Germinal center (tissue), 1 donor: ENCODE measurements at places on chromosomes 5 and 9.

GRCh38 chr5:81830596-81830995 lies 79.7 kb upstream of the SSBP2 start:
- DNase-seq = no peak

DNA sequence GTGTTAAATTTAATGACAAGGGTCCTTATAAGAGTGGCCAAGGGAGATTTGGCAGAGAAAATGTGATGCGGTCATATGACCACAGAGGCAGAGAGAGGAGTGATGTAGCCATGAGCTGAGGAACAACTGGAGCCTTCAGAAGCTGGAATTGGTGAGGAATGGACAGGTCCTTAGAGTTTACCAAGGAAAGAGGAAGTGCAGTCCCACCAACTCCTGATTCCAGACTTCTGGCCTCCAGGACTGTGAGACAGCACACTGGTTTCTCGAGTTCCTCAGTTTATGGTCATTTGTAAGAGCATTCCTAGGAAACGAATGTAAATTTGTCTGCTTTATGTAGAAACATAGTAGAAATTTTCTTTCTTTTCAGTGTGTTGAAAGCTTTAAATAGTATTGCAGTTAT lies 410.1 kb downstream of the CDH18 start:
- DNase-seq = no peak

DNA sequence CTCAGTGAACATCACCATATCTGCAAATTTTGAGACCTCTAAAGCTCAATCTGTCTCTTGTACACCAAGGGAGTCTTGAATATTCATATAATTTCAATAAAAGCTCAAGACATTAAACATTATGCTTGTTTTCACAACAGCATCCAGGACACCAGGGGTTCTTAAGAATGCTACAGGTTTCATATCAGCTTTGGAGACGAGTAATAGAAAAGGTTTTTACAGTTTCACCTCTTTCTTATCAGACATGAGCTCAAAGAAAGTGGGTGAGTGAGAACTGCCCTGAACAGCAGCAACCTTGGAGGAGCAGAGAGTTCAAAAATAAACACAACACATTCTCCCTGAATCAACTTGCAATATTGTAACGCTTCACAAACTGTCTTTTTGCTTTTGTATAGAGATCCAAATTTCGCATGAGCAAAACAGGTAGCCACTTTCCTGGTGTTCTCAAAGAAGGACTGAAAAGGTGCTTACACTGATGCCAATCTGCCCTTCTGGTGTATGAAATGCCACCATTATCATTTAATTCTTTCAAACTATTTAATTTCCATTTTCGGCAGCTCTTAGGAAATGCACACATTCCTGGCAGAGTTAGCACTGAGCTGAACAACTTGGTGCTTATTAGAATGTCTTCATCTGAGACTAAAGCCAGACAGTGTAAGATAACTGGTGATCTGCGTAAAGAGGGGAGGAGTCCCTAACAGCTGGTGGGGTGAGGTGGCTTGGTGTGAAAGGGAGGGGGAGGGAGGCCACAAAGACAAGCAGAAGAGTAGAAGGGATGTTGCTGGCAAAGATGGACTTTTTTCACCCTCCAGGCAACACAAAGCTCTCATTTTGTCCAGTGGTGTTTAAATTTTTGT lies 535.3 kb downstream of the PDE4D start:
- no peak for DNase-seq

DNA sequence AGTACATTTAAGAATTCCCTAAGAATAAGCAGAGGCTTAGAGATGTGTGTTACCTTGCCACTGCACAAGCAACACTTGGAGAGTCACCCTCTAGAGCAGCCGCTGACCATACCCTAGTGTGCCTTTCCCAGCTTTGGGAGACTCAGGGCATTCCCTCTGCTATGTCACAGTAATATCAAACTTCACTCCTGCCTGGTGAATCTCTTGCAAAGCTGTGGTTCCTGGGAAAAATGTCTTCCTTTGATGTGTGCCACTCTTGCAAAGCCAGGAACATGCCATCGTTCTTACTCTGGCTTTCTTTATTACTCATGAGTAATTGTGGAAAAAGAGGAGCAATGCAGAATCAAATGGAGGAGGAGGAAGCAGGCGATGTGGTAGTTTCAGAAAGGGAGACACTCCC lies 173.2 kb downstream of the CCDC192 start:
- DNase-seq = no peak
